Inflammatory macrophage (primary cell): ENCODE measurements at places on chromosomes 1 and 21.

DNA sequence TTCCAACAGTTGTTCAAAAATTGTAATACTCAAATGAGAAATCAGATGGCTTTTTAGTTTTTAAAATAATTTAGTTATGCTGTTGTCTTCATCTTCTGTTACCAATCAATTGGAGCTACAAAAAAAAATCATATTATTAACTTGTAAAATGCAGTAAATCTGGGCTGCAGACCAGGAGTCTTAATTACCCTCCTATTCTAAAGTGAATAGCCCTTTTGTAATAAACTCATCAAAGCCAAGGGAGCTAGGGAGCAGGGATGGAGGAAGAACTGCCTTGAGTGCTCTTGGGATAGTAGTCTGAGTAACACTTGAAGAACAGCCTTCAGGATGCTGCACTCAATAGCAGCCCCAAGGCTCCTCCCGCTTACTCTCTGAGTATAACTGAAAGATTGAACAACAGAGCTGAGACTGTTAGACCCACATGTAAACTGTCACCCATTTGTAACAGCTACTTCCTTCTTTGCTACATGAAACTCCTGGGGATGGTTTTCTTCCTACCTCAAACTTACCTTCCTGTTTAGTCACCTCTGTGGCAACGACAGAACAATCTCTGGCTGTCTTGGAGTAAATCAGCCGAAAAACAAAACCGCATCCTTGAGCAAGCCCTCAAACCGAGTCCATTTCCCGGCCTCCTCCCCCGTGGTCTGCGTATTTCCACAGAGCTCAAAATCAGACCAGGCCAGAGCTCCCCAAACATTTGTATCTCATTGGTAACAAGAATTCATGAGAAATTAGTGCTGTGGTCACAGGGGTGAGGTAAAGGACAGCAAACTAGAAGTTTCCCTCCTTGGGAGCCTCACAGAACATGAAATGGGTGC lies 55.9 kb downstream of the CD58 start:
- peak; percentile 92 for DNase-seq

- DNase-seq = no peak
Measured at GRCh38 chr1:13541435-13542215, 27.8 kb upstream of the LRRC38 start.

GRCh38 chr1:11067716-11068599 lies 8.1 kb upstream of the SRM start:
- no peak for DNase-seq

DNA sequence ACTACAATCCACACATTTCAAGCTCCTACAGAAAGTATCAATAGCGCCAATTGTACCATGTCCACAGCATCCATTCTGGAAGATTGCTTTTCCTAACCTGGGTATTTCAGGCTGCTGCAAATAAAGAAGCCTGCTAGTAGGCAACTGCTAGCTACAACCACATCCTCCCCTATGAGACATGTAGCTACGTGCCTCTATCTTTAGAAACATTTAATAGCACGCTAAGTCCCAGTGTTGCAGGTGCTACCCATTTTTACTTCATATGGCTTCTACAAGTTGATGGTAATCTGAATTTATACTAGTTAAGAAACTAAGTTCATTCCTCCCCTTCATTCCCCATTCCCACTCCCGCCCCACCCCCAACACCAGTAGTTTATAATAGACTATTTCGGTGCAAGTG lies 7.4 kb upstream of the AMPD1 start:
- no peak for DNase-seq

- no peak for DNase-seq
Measured at GRCh38 chr1:232797856-232798510, 7.2 kb upstream of the MAP10 start.

GRCh38 chr1:177800400-177801088 lies 169.3 kb downstream of the SEC16B start:
- DNase-seq = no peak

DNA sequence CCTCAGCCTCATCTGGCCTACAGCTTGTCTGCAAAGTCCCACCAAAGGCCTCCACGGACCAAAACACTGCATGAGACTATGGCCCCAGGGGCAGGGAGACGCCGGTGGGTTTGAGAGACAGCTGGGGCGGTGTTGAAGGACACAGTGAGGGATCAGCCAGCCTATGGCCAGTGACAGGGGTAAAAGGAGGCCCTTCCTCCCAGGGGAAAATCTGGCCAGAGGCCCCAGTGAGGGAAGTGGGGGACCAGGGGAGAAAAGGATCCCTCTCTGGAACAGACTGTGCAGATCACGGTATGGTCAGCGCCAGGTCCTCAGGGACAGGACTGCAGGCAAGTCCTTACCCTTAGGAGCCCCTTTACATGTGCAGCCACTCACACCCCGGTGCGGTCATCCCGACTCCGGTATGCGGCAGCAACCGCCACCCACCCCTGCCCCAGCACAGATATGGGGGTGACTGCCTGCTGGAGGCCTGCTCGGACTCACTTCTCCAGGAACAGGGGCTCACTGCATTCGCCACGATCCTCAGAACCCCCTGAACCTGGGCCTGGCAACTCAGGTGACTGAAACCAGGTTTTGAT lies 1.3 kb downstream of the CERS2 start:
- DNase-seq = no peak

GRCh38 chr1:230291731-230292620 lies 134.2 kb downstream of the PGBD5 start:
- DNase-seq = no peak

- no peak for DNase-seq
Measured at GRCh38 chr21:29149808-29150425, 19.5 kb downstream of the MAP3K7CL start.

DNA sequence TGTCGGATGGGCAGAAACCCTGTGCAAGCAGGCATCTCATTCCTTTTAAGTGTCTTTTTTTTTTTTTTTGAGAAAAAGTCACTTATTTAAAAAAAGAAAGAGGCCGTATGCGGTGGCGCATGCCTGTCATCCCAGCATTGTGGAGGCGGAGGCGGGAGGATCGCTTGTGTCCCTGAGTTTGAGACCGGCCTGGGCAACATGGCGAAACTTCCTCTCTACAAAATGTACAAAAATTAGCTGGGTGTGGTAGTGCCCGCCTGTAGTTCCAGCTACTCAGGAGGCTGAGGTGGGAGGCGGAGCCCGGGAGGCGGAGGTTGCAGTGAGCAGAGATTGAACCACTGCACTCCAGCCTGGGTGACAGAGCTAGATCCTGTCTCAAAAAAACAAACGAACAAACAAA lies 1.7 kb downstream of the GPR137B start:
- DNase-seq = peak; percentile 43

DNA sequence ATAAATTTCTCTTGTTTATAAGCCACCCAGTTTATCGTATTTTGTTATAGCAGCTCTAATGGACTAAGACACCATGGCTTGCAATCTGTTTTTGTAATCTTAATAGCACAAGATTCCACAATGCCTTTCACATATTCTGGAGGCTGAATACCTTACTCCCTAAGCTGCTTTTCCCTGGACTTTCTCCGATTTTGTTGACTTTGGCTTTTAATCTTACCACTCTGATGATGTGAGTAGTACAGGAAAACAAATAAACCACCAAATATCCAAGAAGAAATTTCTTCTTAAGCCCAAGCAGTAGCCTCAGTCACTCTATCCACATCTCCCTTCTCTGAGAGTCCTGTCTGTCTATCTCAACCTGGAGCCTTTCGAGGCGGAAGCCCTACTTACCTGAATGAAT lies 838.6 kb downstream of the LTN1 start:
- no peak for DNase-seq

GRCh38 chr1:196433000-196433399 lies 175.2 kb downstream of the KCNT2 start:
- no peak for DNase-seq

DNA sequence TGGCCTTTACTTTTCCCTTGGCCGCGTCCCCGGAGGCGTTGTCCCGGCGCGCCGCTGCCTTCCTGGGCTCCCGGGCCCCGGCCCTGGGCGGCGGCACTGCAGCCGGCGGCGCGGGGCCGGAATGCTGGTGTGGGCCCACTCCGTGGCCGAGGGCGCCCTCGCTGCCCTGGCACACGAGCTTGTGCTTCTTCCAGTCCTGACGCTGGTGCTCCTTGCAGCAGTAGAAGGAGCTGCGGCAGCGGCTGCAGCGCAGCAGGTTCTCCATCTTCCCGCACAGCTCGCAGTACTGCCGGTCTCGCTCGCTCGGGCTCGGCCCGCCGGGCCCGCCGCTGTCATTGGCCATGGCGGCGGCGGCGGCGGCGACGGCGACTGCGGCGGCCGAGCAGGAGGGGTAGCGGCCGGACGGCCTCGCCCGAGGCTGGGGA lies 529 bp downstream of the EGLN1 start:
- DNase-seq = no peak

- no peak for DNase-seq
Measured at GRCh38 chr1:72003092-72003491, 279.2 kb downstream of the NEGR1 start.

DNA sequence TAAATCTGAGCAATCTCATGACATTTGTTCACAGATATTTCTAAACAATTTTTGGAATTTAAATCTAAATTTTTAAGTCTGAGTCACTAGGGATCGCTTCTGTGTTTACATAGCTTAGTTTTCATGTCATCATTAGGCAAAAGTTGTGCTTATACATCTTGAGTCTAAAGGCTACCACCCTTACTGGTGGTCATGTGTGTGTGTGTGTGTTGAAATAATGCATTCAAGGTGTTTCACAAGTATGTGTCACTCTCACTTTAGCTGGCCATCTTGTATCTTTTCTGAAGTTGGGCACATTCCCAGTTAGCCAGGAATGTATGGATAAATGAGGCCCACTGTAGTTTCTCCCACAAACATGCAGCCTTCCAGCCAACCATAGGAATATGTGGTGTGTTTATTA lies 1162.5 kb upstream of the PRMT6 start:
- no peak for DNase-seq

GRCh38 chr21:45439901-45440461 lies 35.0 kb downstream of the COL18A1 start:
- DNase-seq = no peak

DNA sequence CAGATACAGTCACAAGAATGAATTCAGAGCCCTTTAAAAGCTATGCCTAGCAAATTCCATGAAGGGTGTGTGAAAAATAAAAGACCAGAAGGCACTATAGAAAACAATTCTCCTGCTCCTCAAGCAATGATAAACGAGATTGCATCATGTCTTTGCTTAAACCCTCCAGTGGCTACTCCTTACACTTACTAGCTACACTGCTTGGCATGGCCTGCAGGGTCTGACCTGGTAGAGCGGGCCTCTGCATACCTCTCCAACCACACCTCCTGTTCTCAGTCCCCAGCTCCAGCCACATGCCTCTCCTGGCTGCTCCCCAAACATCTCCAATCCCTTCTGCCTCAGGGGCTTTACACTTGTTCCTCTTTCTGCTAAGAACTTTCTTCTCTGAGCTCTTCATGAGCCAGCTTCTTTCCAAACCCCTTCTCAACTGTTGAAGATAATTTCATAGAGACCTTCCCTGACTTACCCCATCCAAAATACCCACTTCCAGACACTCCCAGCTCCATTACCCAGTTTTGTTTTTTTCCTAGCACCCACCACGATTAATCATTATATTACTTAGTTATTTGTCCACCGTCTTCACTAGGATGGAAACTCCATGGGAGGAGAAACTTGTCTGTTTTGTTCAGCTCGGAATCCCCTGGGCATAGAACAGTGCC lies 11.2 kb upstream of the CREG1 start:
- DNase-seq = no peak

DNA sequence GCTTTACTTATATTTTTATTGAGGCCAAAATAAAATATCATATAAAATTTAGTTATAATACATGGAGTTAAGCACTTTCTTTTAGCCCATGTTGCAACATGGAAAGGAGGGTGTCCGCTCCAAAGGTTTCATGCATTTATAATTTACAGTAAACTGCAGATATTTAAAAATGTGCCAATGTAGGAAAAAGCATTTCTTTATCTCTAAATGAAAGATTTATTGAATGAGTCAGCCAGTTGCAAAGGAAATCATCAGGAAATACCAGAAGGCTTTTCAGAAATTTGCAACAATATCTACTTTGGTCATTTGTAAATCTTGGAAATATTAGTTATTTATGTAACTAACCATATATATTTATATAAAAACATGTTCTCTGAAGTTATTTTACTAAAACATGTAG lies 12.1 kb downstream of the ATP6V1G3 start:
- DNase-seq = no peak

DNA sequence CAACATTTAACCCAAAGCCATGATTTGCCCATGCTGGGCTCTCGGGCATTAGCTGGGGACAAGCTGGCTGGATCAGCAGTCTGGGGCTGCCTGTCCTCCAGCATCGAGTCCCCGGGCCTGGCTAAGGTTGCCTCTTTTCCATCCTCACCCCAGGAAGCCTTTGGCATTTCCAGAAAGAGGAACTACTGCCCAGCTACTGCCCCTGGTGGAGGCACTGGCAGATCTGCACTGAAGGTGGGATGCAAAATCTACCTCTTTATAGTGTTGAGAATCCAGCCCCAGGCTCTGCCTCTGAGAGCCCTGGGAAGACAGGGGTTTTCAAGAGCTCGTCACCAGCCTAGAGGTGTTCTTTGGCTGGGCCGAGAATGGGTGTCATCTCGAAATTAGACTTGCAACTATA lies 635.9 kb downstream of the MATN1 start:
- DNase-seq = peak; percentile 31

GRCh38 chr1:30327370-30328099 lies 395.9 kb downstream of the MATN1 start:
- no peak for DNase-seq

DNA sequence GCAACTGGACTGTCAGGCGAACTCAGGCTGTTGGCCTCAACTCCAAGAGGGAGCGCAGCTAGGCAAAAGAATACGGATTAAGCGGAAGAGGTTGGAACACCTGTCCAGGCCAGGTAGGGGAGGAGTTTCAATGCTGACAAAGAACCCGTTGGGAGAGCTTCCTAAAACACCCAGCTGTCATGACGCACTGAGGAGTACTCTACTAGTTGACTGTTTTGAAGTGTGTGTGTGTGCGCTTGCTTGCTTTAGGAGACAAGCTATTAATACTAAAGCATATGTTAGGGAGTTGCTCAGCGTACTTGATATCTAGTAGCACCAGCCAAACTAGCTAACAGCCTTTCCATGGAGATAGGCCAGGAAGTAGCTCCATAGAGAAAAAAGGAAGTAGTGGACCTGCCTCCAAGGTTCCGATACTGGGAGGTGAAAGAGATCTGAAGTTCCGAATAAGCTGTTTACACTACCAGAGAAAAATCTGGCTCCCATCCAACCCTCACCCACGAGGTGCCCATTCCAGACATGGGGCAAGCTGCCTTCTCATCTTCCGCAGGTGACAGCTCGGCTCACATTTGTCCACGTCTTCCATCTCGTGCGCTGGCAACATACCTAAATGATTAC lies 974 bp upstream of the FNBP1L start:
- peak; percentile 24 for DNase-seq

- peak; percentile 96 for DNase-seq
Measured at GRCh38 chr1:211695135-211695816, 19.9 kb upstream of the NEK2 start.

DNA sequence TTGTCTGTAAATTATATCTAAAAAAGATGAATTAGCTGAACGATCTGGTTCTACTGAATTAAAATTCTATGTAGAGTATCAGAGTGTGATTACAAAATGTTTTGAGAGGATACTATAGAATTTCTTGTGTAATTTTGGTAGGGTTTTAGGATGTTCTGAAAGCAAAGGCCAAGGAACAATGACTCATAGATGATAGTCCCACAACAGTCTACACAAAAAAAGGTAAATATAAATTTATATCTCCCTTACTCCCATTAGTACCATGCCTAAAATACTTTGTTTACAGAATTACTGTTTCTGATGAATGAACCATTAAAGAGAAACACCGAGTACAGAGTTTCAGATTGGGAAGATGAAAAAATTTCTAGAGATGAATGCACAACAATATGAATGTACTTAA lies 9.5 kb downstream of the EDEM3 start:
- no peak for DNase-seq

GRCh38 chr1:154360288-154360687 lies 35.0 kb downstream of the ATP8B2 start:
- no peak for DNase-seq

- DNase-seq = no peak
Measured at GRCh38 chr1:153370146-153370545, 5.3 kb downstream of the S100A12 start.
